Gastrocnemius medialis (tissue), 4 donors: ENCODE measurements at places on chromosomes 11 and 22. TPM values are rescaled to one million over a fixed set of nuclear protein-coding genes. Genes with fewer than 3 reads are reported as not detected.
A peak's percentile ranks its signal among the peaks of the same experiment; 100 is the strongest.

The C11orf16 gene
- not detected for total RNA-seq

DNA sequence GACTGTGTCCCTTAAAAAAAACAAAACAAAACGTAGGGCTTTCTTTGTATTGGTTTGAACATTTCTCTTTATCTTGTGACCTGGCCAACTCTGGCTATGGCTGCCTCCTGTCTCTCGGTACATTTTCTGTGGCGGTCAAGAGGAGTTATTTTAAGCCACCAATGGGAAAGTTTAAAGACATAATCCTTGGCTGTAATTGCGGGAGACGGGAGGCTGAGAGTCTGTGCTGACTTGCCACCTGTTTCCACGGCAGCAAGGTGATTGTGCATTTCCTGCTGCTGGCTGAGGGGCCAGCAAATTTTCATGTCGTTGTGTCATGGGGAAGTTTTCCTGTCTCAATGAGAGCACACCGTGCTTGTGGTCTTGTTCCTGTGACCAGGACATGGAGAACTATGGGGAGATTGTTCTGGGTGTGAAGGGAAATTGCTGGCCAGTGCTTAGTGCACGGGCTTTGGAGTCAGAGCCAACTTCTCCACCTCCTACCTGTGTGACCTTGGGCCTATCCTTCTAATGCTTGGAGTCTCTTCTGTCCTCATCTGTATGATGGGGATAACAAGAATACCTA is 11.0 kb downstream of the PTPRJ start:
- DNase-seq: peak; percentile 87

- DNase-seq: no peak
These were observed 120.3 kb upstream of the ZC3H12C start for GRCh38 chr11:109972939-109973338.

DNA sequence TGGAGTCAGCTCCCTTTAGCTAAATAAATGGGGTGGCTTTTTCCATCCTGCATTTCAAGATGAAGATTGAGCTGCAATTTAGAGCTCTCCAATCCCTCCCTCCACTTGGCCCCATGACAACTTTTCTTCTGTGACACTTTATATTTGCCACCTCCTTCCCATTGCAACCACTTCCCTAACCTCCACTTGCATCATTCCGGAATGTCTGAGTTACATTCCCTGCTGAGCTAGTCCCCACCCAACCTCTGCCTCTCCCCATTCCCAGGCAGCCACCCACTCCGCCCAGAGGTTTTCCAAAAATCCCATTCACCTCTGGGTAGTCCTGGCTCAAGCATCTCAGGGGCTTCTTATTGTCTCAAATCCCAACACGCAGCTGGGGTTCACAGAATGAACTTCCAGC is 24.7 kb downstream of the PC start:
- DNase-seq: no peak

GRCh38 chr11:130054966-130055365 is 14.7 kb upstream of the APLP2 start:
- no peak for DNase-seq
